ENCODE measurements at places on chromosomes 4 and X.

DNA sequence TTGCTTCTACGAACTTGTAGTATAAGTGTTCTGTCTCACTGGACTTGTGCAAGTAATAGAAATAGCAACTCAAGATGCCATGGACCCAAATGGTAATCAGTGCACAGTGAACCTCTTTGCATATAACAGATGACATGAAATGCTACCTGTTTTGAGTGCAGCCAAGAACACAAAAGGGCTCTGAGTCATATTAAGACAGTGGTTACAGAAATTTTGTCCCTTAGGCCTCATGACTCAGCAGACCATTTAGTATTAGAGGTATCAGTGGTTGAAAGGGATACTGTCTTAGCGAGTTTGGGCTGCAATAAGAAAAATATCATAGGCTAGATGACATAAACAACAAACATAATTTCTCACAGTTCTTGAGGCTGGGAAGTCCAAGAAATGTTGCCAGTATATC is 502.9 kb upstream of the PCDH10 start:
- DNase-seq = no peak

GRCh38 chrX:133645977-133646718 is 230.9 kb upstream of the GPC4 start:
- DNase-seq = peak; percentile 79

GRCh38 chr4:177987896-177988295 is 545.7 kb upstream of the AGA start:
- DNase-seq = no peak

DNA sequence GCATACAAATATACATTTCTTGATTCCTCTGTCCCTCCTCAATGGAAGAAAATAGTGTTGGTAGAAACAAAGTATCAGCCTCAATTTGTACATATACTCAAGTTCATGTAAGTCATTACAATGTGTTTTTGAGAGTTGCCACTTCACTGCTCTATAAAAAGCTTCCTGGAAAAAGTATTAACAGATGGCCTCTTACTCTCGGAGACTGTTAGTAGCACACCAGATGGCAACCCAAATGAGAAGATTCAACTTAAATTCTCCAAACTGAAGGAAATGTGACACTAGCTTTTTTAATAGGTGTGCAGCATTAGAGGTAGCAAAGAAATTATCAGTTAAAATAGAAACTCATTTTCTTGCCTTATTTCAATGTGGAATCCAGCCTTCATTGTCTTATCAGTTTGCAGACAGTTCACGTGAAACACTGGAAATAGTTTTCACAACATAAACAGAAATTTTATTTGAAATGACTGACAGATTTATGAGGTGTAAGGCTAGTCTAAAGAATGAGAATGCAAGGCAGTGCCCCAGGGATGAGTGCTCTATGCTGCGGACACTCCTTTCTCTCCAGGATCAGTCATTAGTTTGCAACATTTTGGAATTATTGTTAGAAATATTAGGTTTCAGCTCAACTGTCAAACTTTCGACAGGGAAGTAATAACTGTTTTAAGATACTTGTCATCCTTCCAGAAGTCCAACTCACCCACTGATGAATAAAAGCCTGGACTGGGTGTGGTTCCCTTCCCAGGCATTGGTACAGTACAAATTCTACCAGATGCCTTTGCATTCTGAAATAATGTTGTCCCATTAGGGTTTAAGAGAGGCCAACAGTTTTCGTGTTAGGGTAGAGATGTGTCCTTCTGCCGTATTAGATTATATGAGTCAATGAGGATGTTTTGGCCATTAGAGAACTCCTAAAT is 50.9 kb downstream of the IDS start:
- peak; percentile 14 for DNase-seq

DNA sequence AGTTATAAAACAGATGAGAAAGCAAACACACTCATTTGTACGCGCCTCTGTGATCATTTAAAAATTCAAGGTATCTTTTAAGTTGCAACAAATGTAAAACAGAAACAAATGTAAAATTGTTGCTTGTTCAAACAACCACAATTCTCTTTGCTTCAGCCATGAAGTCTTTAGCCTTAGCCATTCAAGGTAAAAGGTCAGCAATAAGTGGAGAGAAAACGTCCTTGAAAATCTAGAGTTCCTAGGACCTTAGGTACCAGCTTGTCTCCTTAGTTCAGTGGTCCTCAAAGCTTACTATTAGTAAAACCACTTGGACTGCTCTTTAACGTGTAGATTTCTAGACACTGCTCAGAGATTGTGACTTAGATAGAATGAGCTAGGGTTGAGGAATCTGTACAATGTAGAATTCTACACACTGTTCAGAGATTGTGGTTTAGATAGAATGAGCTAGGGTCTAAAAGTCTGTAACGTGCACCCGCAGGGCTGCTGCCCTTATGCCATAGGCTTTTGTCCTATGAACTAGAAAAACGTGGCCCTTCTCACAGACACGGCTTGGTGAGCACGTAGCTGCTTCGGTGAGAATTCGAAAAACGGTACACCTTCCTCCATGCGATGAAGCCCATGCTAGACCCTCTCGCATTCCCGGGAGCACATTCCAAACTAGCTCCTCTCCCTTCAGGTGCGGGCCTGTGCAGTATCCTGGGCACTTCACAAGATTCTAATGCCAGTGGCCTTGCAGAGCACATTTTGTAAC is 1.7 kb downstream of the PLAC8 start:
- DNase-seq = peak; percentile 69

DNA sequence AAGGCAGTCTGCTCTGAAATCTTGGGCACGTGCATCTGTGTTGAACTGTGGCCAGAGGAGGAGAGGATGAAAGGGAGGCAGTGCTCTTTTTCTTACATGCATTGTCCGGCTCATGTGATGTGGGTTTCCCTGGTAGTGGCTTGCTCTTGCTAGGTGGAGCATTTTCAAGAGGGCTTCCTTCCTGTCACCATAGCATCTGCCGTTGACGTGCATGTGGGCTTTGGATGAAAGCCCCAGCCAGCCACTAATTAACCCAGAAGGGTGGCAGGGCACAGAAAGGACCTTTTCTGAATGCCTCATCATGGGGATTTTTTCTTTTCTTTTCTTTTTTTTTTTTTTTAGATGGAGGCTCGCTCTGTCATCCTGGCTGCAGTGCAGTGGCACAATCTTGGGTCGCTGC is 121.3 kb downstream of the GPR143 start:
- DNase-seq = no peak

GRCh38 chrX:66022632-66023384 is 17.1 kb downstream of the VSIG4 start:
- no peak for DNase-seq

- no peak for DNase-seq
These were observed 122.5 kb downstream of the UCHL1 start for GRCh38 chr4:41379230-41379629.

GRCh38 chr4:41174444-41174843 is 39.9 kb downstream of the APBB2 start:
- DNase-seq = no peak

DNA sequence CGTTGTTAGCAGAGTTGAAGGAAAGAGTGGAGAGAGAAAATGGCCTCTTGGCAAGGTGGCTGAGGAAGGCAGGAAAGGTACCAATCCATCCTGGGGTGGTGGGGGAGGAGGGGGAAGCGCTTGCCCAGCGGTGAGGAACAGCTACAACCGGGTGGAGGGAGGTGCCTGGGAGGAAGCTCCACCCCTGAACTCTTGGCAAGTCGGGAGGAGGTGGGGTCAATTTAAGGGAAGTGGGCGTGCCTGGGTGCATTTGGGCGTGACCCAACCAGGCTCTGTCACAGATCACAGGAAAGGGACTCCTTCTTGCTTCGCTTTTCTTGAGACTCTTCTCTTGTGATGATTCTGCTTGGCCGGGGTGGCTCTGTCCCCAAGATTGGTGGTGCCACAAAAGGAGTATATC is 41.7 kb downstream of the BCORL1 start:
- DNase-seq = peak; percentile 41
